ENCODE measurements at places on chromosomes 1 and 21.

- DNase-seq = no peak
Measured at GRCh38 chr1:236861560-236862218, 66.6 kb downstream of the MTR start.

DNA sequence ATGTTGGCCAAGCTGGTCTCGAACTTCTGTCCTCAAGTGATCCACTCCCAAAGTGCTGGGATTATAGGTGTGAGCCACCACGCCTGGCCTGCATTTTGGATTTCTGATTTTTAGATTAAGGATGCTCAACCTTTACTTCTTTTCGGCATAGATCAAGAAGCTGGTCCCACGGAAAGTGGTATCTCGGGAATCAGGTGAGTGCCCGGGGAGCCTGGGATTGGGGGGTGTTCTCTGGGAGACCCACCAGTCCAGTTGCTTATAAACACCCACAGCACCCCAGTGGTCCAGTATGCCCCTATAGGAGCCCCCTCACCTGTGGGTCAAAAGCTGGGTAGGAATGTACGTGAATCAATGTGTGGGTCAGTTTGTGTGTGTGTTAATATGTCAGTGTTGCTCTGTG, 3.2 kb downstream of the SH3D21 start:
- no peak for DNase-seq

GRCh38 chr1:181013144-181013543, 9.5 kb downstream of the STX6 start:
- no peak for DNase-seq

DNA sequence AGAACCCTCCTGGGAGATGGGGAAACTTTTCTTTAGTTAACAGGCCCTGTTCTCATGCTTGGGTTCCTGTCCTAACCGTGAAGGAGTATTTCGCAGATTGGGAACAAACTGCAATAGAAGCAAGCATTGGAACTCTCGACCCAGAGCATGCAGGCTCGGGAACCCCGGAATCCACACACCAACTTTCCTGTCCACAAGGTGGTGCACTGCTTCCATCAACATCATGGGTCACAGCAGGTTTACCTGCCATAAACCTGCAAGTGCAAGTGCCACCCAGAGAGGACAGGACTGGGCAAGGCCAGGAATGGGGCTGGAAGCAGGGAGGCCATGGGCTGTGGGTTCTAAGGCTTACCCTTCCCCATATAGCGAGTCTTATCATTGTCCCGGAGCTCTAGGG, 6.9 kb downstream of the ENO1 start:
- no peak for DNase-seq

DNA sequence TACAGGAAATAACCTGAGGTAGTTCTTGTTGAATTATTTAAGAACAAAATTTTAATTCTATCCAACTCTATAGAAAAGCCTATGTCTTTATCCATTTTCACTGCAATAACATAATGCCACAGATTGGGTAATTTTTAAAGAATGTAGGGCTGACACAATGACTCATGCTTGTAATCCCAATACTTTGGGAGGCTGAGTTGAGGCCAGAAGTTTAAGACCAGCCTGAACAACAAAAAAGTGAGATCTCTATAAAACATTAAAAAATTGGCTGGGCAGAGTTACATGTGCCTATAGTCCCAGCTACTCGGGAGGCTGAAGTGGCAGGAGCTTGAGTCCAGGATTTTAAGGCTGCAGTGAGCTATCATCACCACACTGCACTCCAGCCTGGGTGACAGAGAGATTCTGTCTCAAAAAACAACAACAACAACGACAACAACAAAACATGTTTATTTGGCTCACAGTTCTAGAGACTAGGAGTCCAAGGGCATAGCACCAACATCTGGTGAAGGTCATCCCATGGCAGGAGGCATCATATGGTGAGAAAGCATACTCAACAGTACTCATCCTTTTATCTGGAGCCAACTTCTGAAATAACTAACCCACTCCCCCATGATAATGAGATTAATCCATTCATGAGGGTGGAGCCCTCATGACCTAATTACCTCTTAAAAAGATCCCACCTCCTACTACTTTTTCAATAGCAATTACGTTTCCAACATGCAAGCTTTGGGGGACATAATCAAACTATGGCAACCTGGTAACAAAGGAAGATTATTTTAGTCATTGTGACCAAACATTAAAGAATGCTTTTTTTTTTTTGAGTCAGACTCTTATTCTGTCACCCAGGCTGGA, 59.6 kb downstream of the ABL2 start:
- DNase-seq = no peak

DNA sequence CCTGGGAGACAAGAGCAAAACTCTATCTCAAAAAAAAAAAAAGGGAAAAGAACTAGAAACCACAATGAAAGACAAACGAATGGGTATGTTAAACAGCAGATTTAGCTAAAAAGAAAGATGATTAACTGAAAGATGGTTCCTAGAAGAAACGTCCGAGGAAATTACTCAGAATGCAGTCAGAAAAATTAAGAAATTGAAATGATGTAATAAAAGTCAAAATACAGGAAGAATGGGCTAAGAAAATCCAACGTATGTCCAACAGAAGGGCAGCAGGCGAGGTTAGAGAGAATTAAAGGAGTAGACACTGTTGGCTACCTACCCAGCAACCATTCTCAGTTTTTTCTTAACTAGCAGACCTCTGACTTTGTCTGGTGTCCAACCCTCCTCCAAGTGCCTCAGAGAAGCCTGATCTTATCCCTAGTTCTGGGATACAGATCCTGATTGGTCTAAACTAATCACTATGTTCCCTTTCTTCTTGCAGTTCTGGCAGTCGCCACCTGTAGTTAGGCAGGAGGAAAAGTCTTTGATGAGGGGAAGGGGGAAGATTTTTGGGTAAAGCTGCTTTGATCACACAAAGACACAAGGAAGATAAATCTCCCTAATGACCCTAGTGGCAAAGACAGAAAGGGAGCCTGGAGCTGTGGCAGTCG, 25.7 kb downstream of the GPR161 start:
- DNase-seq = no peak

GRCh38 chr1:27031235-27032118, 18.8 kb upstream of the TENT5B start:
- no peak for DNase-seq

DNA sequence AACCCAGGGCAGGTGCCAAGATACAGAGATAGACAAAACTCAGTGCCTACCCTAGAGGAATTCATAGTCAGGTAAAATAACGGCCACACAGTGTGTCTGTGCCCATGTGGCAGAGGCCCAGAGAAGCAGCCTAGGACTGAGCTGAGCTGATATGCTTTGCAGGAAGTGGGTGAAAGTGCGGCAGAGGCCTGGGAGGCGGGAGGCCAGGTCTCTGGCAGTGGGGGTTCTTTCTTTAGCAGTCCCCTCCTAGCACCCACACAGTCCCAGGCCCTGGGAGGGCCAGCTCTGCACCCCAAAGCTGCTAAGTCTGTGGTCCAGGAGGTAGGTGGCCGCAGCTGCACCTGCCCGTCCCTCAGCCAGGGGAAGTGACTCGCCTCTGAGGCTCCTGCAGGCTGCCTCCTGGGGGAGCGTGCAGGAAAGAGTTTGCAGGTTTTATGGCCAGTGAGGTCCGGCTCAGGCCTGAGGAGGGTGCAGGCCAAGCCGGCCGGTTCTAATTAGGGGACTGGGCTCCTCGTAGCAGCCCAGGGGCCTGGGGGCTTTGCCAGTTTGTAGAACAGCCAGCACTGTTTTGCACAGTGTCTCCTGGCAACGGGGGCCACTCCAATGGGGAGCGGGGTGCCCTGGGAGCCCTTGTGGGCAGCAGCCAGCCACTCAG, 107.9 kb downstream of the SPSB1 start:
- no peak for DNase-seq

DNA sequence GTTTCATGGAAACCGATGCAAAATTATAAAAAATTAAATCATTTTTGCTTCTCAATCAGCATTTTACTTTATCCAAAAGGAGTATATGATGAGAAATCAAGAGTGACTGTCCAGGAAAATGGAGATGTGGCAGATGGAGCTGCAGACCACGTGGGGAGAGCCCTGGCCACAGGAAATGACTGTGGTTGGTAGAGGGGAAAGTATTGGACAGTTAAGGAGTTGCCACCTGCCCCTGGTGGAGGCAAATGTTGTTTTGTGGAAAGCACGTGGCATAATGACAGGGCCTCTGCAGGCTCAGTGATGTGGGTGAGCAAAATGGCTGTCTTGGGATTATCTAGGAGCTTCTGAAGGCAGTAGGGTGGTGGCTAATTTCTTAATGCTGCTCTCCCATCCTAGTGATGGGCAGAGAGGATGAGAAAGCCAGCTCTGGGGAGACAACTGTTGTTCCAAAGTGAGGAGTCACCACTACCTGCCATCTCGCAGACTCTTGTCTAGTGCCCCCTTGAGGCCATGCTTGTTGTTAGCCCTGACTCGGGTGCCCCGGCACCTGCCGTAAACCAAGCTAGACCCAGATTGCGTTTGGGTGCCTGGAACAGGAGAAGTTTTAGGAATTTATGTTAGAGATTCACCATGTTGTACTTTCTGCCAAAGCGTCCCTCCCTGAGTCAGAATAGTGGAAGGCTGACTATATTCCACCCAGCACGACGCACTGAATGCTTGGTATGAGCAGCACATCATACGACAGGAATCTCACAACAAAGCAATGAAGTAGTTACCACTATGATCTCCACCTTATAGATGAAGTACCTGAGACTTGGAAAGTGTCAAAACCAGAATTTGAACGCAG, 144.0 kb downstream of the ROR1 start:
- DNase-seq = no peak

DNA sequence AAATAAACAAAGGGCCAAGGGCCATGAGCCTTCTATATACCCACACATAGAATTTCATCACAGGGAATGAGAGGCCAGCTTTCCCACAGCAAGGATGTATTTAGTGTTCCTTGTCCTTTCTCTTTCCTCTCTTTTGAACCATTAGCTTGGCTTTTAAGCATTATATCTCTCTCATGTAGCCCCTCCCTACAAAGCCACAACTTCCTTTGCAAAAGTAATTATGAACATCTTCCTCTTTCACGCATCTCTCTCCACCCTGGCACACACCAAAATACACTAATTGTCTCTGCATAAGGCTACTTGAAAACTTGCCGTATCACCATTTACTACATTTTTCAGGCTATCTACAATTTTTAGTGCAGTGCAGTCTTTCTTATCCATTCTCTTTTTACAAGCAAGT, 1.9 kb upstream of the AK5 start:
- DNase-seq = no peak

DNA sequence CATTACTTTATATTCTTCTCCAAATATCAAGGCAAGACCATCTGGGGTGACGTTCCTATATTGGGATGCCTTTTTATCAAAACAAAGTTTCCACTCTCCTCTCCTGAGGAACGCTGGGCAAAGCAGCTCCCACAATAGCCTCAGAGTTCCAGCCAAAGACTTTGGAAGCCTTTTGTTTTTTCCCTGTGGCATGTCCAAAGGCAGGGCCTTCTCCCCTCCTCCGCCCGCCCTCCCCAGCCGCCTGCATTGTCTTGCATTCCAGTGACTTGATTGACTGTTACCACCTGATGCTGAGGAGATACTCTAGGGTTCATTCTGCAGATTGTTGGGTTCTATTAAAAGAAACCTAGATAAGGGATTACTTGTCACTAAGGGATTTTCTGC, 43.5 kb downstream of the PROX1 start:
- DNase-seq = no peak

DNA sequence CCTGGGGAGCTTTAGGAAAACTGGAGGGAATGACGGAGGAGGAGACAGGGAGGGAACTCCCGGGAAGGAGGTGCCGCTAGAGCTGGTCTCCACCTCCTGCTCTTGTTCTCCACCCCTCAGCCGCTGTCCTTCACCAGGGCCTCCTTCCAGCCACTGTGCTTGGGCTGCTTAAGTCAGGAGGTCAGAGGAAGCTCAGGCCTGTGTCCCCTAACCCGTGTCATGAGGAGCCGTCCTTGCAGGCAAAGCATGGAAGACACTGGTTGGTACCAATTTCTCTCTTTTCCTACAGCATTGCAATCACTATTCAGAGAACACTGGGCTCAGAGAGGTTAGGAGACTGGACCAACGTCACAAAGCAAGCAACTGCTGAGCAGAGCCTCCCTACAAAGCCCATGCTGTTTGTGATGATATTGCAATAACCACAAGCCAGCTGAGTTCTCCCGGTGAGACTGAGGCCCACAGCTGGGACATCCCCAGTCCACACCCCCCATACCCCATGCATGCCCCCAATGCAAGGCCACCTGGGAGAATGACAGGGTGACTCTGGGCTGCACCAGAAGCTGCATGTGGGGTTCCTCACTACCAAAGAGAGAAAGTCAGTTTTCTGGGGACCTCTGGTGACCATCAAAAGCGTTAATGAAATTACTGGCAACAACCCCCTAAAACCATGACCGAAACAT, 427.5 kb downstream of the NPHP4 start:
- no peak for DNase-seq

DNA sequence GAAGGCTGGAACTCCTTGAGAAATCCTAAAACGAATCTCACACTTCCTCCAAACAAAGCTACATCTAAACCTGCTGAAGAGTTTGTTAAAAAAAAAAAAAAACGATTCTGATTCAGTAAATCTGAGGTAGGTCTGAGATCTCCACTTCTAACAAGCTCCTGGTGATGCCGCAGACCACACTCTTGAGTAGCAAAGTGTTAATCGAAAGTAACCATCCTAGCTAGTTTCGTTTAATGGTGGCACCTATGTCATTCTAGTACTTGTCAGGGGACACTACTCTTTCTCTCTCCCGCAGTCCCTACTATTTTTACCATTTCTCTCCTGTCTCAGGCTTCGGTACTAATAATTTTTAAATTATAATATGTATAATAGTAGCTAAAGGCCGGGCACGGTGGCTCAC, 2.1 kb downstream of the CLCC1 start:
- no peak for DNase-seq

- DNase-seq = no peak
Measured at GRCh38 chr1:175804561-175804960, 61.2 kb upstream of the TNR start.

GRCh38 chr21:37800456-37801061, 115.7 kb downstream of the KCNJ6 start:
- no peak for DNase-seq

DNA sequence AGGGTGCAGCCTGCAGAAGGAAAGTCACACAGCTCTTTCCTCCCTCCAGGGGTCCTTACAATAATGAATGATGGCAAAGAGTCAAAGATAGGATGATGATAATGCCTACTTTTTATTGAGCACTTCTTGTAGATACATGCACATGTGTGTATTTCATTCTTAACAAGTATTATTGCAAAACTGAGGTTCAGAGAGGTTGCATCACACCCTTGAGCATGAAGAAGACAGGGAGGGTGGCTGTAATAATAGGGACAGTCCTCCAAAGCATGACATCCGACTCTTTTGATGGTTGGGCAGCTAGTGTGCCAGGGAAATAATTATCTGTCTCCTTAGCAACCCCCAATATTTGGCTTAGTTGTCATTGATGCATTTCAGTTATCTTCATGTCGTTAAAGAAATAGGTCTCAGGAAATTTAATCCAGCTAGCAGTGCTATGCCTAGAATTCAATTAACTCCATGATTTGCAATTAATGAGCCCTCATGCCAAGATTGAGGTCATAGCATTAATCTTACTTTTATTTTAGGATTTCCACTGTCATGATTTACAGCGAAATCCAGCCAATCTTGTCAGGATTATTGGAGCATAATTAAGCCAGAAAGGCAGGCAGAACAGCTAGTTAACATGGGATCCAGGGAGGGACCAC, 35.0 kb downstream of the DNAJC6 start:
- DNase-seq = no peak

- no peak for DNase-seq
Measured at GRCh38 chr1:35844826-35845225, 37.0 kb downstream of the AGO4 start.

GRCh38 chr1:21955501-21956281, 18.6 kb upstream of the HSPG2 start:
- no peak for DNase-seq

- no peak for DNase-seq
Measured at GRCh38 chr1:29602203-29602602, 365.9 kb downstream of the PTPRU start.

All from NCI-H187 (cell line).